Testis (tissue), 5 donors: ENCODE measurements at places on chromosomes 1 and 21.

DNA sequence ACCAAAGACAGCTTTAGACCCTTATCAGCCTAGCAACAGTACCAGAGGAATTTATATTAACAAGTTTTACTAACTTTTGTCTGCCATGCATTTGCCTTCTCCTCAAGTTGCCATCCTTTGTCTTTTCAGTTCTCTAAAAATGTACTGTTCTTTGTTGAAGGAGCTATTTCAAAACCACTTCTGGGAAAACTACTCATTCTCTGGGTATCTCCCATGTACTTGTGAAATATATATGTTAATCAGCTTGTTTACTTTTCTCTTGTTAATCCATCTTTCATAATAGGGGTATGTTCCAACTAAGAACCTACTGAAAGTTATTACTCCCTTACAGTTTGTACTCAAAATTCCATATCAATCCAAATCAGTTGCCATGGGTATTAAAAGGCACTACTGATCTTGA, 16.3 kb downstream of the DPYD start:
- no peak for DNase-seq

DNA sequence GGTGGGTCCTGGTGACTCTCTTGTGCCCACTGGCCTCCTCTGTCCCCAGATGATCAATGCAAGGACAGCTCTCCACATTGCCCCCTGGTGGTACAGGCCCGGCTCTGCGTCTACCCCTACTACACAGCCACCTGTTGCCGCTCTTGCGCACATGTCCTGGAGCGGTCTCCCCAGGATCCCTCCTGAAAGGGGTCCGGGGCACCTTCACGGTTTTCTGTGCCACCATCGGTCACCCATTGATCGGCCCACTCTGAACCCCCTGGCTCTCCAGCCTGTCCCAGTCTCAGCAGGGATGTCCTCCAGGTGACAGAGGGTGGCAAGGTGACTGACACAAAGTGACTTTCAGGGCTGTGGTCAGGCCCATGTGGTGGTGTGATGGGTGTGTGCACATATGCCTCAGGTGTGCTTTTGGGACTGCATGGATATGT, 10.8 kb downstream of the ADAMTSL4 start:
- peak; percentile 85 for DNase-seq

GRCh38 chr1:185896863-185897262, 162.7 kb downstream of the HMCN1 start:
- no peak for DNase-seq

GRCh38 chr1:158002022-158002630, 8.7 kb downstream of the KIRREL1 start:
- DNase-seq = no peak

DNA sequence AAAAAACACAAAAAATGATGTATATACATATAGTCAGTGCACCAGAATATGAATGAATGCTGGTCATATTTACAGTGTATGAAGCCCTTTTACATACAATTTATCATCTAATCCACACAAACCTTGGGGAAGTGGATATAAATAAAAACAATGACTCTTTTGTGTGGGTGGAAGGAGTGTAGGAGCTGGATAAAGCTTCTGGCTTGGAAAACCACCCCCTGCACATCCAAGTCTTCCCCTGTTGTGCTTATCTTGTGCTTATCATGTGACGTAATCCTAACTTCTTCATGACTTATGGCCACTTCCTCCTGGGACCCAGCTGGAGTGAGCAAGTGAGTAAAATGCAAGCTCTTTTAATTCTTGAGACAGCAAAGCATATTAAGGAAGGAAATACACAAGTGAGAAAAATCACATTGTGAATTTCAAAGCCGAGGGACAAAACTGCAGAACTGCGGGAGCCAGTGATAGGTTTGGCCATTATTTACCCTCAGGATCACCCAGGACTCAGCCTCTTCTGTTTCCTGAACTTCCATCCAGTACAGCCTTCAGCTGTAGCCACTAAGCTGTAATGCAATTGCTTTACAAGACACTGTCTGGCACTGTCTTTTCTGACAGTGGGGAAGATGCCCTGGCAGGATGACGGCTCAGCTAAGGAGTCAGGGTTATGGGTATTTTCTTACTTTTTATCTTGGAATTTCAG, 104.0 kb upstream of the PPM1J start:
- peak; percentile 21 for DNase-seq

- DNase-seq = peak; percentile 81
These were observed 9.9 kb downstream of the HCRTR1 start for GRCh38 chr1:31627301-31627929.

DNA sequence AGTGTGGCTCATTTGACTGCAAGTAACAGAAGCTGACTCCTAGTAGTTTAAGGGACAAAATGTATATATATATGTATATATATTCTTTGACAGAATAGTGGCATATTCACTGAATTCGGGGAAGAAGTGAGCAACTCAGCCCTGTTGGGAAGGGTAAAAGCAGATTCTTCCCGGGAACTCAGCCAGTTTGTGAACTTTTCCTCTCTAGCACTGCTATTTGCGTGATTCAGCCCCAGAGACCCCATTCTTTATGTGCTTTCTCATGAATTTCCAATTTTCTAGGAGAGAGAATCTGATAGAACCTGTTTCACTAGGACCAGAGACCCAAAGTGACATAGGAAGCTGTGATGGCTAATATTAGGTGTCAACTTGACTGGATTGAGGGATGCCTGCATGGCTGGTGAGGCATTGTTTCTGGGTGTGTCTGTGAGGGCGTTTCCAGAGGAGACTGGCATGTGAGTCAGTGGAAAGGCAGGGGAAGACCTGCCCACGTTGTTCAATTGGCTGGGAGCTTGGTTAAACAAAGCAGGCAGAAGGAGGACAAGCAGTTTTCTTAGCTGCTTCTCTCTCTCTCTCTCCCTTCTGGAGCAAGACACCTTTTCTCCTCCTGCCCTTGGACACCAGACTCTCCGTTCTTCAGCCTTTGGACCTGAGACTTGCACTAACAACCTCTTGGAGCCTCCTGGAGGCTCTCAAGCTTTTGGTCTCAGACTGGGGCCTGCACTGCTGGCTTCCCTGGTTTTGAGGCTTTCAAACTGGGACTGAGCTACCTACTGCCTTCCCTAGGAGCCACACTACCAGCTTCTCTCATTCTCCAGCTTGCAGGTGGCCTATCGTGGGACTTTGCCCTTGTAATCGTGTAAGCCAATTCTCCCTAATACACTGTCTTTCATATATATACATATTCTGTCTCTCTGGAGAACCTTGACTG, 93.4 kb upstream of the KCNK1 start:
- no peak for DNase-seq

DNA sequence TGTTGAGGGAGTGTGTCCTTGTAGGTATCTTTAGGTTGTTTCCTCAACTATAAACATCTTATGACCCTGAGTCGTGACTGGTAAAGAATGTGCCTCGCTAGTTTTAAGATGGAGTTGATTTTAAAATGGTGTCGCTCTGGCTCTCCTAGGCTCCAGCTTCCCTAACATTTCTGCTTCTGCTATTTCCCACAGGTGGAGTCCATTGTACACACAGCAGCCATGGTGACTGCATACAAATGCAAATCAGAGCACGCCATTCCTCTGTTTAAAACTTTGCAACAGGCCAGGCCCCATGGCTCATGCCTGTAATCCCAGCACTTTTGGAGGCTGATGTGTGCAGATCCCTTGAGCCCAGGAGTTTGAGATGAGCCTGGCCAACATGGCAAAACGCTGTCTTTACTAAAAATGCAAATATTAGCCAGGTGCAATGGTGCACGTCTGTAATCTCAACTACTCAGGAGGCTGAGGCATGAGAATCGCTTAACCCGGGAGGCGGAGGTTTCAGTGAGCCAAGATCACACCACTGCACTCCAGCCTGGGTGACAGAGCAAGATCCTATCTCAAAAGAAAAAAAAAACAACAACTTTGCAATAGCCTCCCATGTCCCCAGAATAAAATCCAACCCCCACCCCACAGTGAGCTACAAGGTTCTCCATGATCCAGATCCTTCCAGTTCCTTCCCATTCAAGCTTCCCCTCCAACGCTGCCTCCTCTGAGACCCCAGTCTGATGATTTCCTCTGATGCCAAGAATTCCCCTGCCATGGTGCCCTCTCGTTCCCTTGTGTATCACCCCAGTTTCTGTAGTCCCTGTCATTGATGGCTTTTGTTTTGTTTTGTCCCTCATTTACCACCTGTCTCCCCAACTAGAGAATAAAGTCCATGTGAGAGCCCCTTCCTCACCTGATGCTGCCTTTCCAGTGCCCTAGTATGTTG, 36.9 kb upstream of the KLHDC7A start:
- DNase-seq = no peak

DNA sequence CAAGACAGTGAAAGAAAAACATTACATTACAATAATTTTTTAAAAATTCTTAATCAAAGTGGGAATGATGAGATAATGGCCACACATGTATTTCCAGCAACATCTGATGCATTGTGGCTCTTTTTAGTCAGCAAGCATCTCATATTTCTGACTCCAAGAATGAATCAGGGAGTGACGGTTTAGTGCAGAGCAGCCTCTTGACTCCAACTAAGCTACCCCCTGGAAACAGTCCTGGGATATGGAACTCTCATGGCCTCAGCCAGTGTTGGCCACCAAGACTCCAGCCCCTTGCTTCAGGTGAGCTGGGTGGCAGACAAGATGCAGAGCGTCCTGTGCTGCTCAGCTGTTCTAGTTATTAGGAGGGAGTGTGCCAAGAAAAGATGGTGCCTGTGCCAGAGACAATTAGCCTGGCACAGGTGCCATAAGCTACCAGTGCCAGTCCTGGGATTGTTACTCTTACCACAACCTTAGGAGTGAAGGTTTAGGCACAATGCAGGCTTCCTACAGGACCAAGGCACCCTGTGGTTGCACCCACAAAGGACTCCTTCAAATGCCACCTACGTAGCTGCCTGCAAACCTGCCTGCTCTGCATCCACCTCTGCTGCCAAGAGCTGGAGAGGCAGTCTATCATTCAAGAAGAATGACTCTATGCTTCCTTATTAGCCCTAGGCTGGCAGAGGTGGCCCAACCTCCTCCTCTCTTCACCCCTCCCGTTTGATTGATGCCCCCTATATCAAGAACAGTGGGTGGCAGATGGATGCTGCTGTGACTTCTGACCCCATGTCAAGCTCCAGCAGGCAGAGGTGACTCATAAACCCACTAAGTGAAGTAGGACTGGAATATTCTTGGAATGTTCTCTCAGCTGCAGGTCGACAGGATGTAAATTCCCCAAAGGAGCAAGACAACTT, 6.0 kb upstream of the SEC16B start:
- DNase-seq = no peak

DNA sequence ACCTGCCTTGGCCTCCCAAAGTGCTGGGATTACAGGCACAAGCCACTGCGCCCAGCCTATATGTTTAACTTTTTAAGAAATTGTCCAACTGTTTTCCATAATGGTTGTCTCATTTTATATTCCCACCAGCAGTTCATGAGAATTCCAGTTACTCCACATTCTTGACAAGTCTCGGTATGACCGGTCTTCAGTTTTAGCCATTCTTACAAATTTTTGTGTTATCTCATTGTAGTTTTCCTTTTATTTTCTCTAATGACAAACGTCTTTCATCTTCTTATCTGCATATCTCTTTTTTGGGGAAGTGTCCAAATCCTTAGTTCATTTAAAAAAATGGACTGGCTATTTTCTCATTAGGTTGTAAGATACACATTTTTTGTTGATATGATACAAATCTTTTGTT, 132.5 kb downstream of the HS2ST1 start:
- DNase-seq = no peak

GRCh38 chr1:192809307-192810252, 741 bp downstream of the RGS2 start:
- peak; percentile 60 for DNase-seq

- DNase-seq = no peak
These were observed 4.0 kb upstream of the ZBTB18 start for GRCh38 chr1:244046907-244047611.

DNA sequence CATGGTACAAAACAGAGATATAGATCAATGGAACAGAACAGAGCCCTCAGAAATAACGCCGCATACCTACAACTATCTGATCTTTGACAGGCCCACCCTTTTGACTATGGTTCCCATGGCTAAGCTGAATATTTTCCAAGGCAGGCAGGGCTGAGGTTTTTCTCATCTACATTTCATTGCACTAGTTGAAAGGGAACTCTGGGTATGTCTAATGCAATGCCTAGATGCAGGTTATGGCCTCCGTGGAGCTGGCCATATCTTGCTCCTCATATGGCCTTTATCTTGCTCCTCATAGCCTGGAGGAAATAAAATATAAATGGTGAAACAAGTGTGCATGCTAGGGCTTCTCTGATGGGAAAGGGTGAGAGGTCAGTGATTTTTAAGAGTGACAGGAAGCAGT, 10.6 kb downstream of the SPRR5 start:
- no peak for DNase-seq

DNA sequence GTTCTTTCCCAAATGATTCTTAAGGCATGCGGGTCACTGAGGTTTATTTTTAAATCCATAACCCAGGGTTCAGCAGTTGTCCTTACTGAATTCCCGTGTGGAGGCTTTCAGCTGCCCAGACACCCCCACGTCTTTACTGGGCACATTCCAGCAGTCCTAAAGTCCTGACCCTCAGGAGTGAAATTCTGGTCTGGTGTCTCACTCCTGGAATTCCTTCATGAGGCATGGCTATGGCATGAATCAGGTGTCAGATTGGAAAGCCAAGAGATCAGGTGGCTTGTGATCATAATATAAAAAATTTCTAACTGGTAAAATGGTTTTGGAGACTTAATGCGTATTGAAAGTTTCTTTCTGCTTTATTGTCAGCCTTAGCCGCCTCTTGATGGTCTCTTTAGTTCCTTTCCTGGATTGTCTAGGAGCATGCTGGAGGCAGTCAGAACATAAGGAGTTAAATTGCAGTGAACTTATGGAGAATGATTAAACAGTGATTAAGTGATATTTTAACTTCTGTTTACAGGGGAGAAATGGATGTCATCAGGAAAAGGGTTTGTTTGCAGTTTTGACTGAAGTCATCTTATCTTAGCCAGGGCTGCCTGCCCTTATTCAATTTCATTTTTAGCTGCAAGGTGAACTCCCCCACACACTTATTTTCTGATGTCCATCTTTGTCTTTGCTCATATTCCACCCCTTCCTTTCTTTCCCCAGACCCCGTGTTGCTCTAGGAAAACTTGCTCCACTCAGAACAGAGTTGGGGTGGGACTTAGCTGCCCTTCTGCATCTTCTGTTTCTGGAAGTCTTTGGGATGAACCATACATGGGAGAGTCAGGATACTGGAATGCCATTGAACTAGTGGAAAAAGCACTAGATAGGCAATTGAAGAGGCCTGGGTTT, 25.7 kb upstream of the MACF1 start:
- no peak for DNase-seq

GRCh38 chr21:36784947-36785346, 86.0 kb downstream of the SIM2 start:
- no peak for DNase-seq

GRCh38 chr21:41653954-41654491, 112.8 kb downstream of the RIPK4 start:
- DNase-seq = no peak

DNA sequence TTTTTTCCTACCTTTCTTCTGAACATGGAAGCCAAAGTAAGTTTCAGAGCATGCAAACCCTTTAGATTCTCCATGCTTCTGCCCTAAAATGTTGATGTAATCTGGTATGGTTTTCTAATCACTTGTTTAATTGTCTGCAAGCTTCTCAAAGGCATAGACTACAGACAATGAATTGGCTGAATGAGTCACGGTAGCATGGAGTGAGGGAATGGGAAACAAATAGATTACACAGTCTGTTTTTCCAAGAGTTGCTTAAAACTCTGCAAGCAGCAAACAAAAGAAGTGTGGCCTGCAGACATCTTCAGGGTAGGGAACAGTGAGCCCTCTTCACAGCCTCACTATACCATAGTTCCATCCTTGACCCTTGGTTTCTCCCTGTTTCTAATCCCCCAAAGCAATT, 326.0 kb downstream of the BARHL2 start:
- no peak for DNase-seq
